CD4-positive, alpha-beta T cell treated with Interleukin-15 for 4 hours (primary cell): ENCODE measurements at places on chromosomes 3 and 15.

DNA sequence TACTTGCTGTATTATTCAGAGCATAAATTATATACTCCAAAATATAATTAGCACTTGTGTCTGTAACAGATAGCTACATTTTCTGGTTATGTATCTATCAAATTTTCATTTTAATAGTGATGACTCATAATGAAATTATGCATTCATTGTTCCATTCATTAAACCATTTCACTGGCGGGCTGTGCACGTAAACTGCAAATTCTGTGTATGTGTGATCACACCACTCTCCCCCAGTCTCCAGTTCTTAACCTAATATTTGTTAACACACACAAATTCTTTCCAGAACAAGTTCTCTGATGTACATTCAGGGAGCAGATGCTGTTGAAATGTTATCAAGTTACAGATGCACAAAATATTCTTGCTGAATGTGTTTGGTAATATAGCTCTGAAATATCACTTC is 3.8 kb upstream of the KCNMB2 start:
- DNase-seq = no peak

- DNase-seq = no peak
These were observed 14.5 kb downstream of the TMEM41A start for GRCh38 chr3:185484296-185484695.

GRCh38 chr15:83919319-83919830 is 265.5 kb downstream of the ADAMTSL3 start:
- DNase-seq = no peak

DNA sequence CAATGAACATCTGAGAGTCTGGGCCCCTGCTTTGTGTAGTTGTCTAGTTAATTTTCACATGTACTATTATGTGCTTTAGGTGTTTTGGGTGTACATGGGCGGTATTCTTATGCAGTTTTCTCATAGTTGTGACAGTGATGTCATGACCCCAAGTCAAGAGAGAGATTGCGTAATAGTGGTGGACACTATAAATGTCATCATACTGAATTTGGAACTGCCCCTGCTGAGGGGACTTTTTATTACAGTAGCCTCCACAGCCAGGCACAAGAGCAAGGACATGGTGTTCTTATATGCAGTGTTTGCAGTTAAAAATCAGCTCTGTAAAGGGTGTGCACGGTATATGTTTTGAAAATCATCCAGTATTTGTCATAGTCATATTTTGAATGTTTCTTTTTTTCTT is 29.5 kb downstream of the ABHD2 start:
- no peak for DNase-seq

DNA sequence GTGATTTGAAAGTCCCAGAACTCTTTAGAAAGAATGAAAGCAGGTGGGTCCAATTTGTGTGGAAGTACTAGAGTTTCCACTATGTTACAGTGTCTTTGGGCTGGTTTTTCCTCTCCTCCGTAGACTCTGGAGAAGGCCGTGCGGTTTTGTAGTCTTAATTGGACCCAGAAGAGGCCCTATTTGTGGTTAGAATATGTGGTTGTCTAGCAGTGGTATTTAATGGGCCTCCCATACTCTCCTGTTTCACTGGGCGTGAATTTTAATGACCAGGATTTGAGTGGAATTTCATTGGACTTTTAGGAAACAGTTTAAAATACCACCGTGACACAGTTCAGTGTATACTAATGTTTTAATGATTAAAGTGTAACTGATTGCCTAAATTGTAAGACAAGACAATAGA is 182.3 kb downstream of the BBX start:
- no peak for DNase-seq

GRCh38 chr15:99564221-99565048 is 1.3 kb upstream of the MEF2A start:
- DNase-seq = peak; percentile 1

DNA sequence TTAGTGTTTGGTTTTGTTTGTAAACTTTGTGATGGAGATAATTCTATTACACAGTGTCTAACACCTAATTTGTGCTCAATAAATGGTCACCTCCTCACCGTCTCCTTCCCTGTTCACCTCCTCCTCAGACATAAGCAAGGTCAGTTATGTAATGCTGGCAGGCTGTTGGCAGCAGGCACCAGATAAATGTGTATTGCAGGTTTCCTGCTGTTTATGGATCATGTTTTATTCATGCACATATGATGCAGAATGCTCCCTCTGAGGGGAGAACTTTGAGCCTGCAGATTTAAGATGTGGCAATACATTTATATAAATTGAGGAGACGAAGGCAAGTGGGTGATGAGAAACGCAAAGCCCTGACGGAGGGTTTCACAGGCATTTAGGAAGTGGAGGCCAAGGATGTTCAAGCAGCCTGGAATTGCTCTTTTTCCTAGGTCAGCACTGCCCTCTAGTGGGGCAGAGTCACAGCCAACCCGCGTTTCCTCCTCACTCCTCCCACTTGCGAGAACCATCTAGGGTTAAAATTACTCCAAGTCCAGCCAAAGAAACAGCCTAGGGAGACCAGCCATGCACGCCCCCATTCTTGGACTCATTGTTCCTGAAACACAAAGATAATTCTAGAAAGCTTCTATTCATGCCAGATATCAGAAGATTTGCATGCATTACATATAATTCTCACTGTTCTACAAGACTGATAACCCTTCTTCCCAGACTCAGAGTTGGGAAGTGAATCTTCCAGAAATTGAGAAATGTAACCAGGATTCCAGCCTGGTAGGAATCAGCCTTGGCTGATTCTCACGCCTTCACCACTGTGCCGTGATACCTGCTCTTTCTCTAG is 228.7 kb downstream of the SLCO3A1 start:
- peak; percentile 51 for DNase-seq

GRCh38 chr3:140233702-140234101 is 298.7 kb downstream of the CLSTN2 start:
- no peak for DNase-seq

- no peak for DNase-seq
These were observed 244.3 kb downstream of the MYRIP start for GRCh38 chr3:40053663-40054062.

DNA sequence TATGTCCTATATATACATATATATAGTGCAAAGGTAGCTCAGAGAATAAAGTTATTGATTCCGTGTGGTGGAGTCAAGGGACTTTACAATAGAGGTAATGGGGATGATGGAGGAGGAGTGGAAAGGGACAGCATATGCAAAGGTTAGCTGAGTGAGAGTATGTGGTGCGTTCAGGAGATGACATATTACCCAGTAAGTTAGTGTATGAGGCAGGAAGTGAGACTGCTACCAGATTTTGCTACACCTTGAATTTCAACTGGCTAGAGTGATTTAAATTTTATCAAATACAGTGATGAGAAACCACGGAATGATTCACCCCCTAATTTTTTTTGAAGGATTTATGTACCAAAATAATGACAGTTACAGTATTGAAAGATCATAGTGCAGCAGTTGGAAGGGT is 2.8 kb downstream of the ACTL6A start:
- DNase-seq = peak; percentile 16

DNA sequence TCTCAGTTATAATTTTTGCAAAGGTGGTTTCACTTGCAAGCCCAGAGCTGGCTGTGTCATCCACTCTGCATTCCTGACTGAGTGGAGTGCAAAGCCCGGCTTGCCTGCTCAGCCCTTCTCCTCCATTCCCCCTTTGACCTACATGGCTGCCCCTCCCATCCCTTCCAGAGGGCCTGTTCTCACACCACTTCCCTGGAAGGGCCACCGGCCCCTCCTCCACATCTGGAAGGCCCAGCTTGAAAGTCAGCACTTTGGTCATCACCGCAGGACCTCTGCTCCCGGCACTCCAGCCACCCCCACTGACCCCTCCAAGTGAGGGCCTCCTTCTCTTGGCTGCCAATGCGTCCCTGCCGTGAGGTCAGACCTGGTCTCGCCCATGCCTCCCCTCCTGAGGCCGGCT is 74.1 kb upstream of the RNF7 start:
- no peak for DNase-seq

- no peak for DNase-seq
These were observed 94.1 kb upstream of the PRICKLE2 start for GRCh38 chr3:64319391-64319790.

GRCh38 chr3:126438186-126438585 is 37.5 kb downstream of the ZXDC start:
- no peak for DNase-seq

- DNase-seq = no peak
These were observed 58.6 kb downstream of the SPSB4 start for GRCh38 chr3:141109751-141110150.

DNA sequence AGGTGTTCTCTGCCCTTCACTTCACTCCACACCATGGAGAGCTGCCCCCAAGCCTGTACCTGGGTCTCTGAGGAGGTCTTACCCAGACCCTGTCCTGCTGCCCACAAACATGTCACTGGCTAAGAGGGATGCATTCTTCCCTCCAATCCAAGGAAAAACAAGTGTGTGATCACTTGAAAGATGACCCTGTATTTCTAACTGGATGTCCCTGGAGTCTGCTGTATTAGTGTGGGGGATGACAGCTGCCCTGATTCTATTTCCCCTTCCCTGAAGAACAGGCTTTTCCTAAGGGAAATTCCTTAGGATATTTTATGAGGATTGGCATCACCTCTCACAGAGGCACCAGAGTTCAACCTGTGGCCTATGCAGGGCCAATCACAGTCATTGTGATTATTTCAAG is 55.0 kb upstream of the GATA2 start:
- DNase-seq = no peak

GRCh38 chr3:79473993-79474392 is 293.8 kb downstream of the ROBO1 start:
- DNase-seq = no peak

- DNase-seq = no peak
These were observed 62.0 kb upstream of the ACP3 start for GRCh38 chr3:132255041-132255745.

GRCh38 chr3:100893590-100893989 is 99.6 kb downstream of the ABI3BP start:
- no peak for DNase-seq

GRCh38 chr3:150165396-150166094 is 194.8 kb upstream of the PFN2 start:
- no peak for DNase-seq

- peak; percentile 63 for DNase-seq
These were observed 50.6 kb downstream of the SERP1 start for GRCh38 chr3:150495563-150496168.
